NCI-H460 (cell line): ENCODE measurements at places on chromosomes 5 and 9.
A peak's percentile ranks its signal among the peaks of the same experiment; 100 is the strongest.

DNA sequence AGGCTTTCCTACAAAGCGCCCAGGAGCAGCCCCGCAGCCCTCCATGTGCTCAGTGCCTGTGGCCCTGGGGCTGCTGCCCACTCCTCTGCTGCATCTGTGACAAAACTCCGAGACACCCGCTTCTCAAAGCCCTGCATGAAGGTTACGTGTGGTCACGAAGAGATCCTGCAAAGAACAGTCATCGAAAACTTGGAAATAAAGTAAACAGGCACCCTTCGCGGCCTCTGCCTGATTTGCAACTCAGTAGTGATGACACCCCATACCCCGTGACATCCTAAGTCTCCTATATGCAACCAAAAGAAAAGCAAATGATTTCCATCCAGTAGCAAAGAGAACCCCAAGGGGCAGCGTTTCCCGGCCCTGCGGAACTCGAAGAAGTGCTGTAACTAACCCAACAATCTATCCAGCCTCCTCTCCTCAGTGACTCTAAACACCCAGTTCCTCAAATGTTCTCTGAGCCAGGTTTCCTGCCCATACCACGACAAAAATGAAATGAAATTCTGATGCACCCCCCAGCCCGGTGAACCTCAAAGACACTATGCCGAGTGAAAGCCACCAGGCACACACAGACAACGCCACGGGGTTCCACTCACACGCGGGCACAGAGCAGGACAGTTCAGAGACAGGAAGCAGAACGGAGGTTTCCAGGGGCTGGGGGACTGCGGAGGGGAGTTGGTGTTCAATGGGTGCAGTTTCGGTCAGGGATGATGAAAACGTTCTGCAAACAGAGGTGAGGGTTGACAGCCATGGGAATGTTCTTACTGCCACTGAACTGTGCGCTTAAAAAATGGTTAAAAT lies 19.0 kb downstream of the NACC2 start:
- DNase-seq, result no peak

GRCh38 chr9:89109666-89110065 lies 69.0 kb downstream of the SHC3 start:
- no peak for DNase-seq

GRCh38 chr5:139287890-139288635 lies 5.5 kb upstream of the MATR3 start:
- no peak for DNase-seq

GRCh38 chr5:106303911-106304310 lies 1366.8 kb downstream of the EFNA5 start:
- no peak for DNase-seq

GRCh38 chr9:86653466-86653865 lies 293.8 kb downstream of the GAS1 start:
- DNase-seq, result no peak

GRCh38 chr5:9483243-9483642 lies 62.6 kb downstream of the SEMA5A start:
- no peak for DNase-seq

DNA sequence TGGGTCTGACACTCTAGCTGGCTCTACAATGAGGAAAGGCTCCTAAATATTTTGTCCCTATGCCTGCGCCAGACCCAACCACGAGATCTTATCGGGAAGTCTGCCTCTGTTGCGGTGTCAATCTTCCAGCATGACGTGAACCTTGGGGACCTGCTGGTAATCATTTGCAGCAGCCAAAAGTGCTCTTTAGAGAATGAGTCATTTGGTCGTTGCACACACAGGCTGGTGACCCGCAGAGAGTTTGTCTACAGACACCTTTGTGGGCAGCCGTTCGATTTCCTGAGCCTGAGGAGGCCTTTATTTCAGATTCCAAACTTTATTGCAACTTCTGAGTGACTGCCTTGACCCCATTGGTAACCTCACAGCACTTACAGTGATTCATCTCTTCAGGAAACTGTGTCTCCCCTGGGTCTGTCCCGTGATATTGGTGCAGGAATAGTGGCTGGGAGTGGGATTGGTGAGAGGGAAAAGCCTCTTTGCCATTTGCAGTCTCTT lies 326.1 kb downstream of the NSG2 start:
- no peak for DNase-seq

DNA sequence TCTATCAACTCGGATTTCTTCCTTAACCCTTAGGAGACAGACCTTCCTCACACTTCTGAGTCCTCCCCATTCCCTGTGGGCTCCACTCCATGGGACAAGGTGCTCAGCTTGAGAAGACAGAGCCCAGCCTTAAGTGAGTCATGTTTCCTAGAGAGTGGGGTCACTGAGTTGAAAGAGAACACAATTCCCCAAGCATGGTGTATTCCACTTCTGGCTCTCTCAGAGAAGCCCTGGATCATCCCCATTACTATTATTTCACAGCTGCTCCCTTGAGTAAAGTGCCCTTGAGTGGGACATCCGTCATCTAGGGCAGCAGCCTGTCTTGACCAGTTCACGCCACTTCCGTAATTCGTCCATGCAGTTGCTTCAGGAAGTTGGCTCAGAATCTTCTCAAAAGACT lies 604.8 kb downstream of the BNC2 start:
- DNase-seq, result no peak

DNA sequence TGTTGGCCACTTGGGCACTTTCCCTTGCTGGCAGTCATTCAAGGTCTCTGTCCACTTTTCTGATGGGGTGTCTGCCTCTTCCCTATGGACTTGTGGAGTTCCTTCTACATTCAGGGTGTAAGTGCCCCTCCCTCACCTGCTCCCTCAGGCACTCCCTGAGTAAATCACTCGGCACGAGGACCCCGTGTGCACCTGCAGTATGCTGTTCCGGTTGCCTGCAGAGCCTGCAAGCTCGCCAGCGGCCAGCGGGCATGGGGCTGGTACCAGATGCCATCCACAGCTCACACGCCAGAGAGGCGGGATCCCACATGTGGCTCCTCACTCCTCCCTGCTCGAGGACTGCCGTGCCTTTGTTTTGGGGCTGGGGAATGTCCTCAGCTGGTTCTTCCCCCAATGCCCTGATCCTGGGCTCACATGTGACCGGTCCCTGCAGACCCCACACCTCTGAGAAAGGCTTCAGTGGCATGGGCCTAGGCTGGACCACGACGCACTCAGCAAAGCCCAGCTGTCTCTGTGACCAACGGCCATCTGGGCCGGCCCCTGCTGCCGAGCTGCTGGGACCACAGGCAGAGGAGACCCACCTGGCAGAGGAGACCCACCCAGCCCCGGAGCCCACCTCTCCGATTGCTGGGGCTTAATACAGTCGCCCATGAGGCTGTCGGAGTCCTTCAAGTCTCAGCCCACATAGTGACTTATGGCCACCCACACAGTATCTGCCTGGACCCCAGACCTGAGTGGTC lies 46.1 kb upstream of the CLPTM1L start:
- no peak for DNase-seq

DNA sequence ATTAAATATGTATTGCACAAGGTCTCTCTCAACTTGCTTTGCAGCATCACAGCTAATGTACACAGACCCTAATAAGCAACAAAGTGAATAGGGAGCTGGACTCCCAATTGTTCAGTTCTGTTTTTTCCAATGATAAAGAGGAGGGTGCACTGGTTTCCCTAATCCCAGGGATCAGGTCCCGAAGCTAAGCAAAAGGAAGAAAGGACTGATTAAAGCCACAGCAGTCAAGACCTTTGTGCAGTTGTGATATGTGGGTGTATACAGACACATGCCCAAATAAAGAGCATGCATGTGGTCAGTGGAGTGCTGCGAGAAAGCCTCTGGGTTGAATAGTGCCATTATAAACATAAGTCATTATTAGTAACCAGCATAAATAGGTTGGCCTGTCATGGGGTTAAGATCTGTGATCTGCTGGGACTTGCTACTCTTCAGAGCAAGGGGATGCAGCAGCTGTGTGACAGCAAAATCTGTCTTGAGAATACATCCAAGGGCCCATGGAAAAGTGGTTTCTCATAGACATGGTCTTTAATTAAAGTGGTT lies 1863.1 kb upstream of the WWC1 start:
- DNase-seq, result no peak

DNA sequence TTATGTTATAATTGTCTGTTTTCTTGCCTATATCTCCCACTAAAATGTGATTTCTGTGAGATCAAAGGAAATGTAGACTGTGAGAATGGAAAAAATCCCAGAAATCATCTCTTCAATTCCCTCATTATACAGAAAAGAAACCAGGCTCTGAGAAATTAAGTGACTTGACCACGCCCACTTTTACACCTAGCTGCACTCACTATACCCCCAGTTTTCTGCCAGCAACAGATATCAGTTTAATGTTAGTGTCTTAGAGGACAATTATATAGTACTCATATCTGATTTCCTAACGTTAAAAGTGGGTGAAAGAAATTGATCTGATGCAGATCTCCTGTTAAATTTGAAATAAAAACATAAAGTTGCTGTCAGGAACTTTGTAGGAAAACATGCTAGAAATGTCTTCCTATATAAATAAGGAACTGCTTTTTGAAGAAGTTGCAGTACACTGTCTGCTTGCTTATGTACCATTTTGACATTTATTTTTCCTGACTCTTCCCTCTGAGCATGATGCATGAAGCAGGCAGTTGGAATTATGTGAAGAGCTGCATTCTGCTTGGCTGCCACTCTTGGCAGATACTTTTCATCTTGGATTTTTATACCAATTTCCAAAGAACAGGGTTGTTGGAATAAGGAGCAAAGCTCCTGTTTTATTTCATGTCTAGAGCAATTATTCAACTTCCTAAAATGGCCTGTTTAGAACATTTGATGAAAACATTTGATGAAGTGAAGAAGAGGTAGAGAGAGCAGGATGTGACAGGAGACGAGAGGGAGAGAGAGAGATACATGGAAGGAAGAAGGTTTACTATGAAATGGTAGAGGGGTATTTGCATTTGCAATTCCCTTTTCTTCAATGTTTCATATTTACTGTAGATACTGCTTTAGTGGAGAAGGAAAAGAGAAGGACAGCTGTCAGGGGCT lies 57.3 kb upstream of the RICTOR start:
- DNase-seq, result no peak

DNA sequence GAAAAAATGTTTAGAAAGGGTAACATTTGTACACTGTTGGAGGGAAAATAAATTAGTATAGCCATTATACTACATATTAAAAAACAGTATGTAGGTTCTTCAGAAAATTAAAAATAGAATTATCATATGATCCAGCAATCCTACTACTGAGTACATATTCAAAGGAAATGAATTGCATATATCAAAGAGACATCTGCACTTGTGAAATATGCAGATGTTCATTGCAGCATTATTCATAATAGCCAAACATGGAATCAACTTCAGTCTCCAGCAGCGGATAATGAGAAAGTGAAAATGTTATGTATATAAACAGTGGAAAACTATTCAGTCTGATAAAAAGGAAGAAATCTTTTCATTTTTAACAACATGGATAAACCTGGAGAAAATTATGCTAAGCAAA lies 695.5 kb downstream of the SLCO4C1 start:
- DNase-seq, result no peak

DNA sequence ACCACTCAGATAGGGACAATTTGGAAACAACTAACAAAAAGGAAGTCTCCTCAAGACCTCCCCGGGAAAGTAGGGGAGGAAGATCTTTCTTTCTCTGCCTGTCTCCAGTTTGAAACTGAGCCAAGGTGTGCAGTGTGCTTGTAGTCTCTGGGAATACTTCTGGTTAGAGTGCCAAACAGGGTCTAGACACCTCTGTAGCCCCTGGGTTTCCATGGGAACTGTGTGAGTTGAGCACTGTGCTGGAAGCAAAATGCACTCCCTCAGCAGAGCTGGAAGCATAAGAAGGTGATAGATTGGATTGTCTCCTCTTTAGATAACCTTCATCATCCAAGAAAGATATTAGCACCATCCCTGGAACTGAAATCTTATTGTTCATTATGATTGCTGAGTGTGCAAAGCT lies 129.2 kb upstream of the TNPO1 start:
- DNase-seq, result no peak

GRCh38 chr9:135080286-135081263 lies 6.9 kb upstream of the OLFM1 start:
- DNase-seq, result no peak

- DNase-seq, result no peak
These were observed 8.0 kb upstream of the SEMA4D start for GRCh38 chr9:89505911-89506310.

DNA sequence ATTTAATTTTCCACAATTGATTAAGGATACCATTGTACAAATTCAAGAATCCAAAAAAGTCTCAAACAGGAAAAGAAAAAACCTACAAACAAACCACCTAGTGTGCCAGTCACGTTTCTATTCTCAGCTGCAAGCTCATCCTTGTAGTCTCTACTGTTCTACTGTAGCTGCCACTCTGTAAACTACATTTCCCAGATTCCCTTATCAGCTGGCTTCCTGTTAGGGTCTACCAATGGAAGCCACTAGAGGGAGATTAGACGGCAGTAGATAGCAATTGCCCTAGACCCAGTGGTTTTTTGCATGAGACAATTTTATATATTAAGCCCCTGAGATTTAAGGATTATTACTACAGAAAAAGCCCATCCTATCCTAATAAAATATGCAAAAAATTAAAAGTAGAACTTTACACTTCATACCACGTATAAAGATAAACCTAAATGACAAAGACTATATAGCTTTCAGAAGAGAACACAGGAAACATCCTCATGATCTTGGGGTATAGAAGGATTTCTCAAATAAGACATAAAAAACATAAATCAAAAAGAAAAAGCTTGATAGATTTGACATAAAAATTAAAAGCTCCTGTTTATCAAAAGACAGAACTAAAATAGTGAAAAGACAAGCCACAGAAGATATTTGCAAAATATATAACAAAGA lies 37.4 kb downstream of the P4HA2 start:
- peak; percentile 72 for DNase-seq

GRCh38 chr5:78065663-78066062 lies 228.8 kb downstream of the AP3B1 start:
- DNase-seq, result peak; percentile 4

DNA sequence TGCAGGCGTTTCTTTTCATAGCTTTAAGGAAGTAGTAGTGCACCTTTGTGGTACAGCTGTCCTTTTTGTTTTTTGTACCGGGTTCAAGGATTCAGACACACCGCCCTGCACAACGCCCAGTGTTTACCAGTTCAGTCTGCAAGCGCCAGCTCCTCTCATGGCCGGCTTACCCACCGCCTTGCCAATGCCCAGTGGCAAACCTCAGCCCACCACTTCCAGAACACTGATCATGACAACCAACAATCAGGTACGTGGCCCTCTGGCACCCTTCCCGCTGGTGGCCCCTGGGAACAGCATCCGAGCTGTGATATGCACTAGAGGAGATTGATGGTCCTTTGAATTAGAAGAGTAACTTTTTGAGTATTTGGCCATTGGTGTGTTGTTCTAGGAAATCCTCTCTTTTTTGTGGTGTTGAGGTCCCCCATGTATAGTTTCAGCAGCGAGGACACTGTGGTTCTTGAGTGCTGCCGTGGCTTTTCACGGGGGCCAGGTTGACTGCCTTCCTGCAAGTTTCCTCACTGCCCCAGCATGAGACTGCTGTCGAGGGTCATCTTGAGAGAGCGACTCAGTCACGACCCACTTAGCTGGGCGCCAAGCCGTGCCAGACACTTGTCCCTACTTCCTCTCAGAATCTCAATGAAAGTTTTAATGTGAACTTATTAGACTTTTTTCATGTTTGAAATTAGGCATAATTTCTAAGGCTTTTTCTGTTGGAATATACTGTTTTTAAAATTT lies 37.9 kb downstream of the TENT4A start:
- DNase-seq, result no peak

GRCh38 chr5:151695464-151695863 lies 8.7 kb upstream of the SPARC start:
- DNase-seq, result no peak
